ENCODE measurements at places on chromosomes 12 and 14.

DNA sequence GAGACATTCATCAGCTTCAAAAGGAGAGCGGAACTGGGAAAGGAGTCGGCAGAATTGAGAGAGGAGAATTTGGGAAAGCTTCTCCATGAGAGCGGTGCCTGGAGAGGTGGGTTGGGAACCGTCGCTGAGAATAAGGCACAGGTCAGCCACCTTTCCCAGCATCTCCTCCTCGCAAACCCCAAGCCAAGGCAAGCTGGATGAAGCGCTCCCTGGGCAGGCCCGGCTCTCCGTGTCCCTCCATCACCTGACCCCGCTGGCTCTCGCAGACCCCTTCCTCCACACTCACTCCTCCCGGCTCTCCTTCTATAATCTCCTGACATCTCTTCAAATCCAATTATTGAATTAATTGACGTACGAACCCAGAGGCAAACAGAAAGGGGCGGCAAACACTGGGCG is 18.9 kb upstream of the ATP5MC2 start:
- no peak for DNase-seq

DNA sequence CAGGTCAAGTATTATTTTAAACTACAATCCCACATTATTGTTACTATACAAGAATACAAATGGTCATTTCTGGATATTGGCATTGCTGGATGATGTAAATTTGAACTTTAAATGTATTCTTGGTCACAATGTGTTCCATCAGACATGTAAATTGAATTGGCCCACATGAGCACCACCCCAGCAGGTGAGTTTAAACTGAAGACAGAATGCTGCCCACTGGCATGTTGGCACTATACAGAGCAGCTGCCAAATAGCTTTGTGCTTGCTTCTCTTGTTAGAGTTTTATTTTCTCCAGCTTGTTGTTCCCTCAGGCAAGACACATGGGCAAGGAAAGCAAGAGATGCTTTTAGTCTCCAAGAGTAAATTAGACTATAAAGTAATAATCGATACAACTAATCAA is 98.6 kb downstream of the C12orf50 start:
- no peak for DNase-seq

- DNase-seq: no peak
Measured at GRCh38 chr12:26007566-26007965, 49.1 kb downstream of the RASSF8 start.

- DNase-seq: no peak
Measured at GRCh38 chr14:104514156-104514848, 65.3 kb upstream of the C14orf180 start.

GRCh38 chr12:53219292-53219955 is 12.4 kb upstream of the ITGB7 start:
- no peak for DNase-seq

DNA sequence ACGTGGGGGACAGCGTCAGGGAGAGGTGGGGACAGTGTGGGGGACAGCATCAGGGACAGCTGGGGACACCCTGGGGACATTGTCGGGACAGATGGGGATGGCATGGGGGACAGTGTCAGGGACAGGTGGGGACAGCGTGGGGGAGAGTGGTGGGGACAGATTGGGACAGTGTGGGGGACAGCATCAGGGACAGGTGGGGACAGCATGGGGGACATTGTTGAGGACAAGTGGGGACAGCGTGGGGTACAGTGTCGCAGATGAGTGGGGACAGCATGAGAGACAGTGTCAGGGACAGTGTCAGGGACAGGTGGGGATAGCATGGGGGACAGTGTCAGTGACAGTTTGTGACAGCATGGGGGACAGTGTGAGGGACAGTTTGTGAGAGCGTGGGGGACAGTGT is 240.9 kb downstream of the TMEM121 start:
- no peak for DNase-seq

DNA sequence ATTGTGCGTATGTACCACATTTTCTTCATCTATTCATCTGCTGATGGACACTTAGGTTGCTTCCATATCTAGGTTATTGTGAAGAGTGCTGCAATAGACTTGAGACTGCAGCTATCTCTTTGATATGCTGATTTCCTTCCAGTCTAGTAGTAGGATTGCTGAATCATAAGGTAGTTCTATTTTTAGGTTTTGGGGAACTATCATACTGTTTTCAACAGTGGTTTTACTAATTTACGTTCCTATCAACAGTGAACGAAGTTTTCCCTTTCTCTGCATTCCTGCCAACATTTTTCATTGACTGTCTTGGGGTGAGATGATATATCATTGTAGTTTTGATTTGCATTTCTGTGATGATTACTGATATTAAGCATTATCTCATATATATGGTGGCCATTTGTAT is 482.2 kb downstream of the SLC16A7 start:
- no peak for DNase-seq

GRCh38 chr12:7650091-7650490 is 15.6 kb downstream of the APOBEC1 start:
- no peak for DNase-seq
